ENCODE measurements at places on chromosomes 4 and X.

- DNase-seq: no peak
These were observed 62.3 kb upstream of the CD99 start for GRCh38 chrX:2628751-2629315.

- DNase-seq: no peak
These were observed 187.1 kb upstream of the BCOR start for GRCh38 chrX:40284852-40285251.

DNA sequence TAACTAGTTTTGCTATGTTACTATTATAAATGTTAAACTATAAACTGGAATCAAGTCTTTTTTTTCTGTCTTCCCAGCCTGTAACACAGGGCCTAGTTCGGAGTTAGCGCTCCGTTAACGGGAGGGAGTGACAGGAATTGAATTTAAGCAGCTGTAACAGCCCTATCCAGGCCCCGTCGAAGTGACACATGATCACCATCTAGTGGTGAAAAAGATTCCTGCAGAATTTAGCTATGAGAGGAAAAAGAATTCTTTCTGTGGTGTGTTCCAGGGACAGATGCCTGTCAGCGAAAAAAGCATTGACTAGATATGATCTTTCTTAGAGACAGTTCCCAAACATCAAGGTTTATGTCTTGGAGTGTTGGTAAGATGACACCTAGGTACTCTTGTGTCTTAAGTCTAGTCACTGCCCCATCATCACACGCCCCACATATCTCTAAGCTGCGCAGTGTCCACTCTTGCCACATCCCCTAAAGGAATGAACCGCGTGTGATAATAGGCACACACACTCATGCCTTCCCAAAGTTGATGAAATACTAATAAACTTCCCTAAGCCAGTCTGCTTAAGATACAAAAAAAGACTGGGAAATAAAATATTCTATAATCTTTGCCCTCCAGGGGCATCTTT lies 2.1 kb downstream of the GAB3 start:
- DNase-seq: no peak

GRCh38 chrX:66163849-66164411 lies at the start of gene HEPH:
Gene HEPH (plus strand): TSS chrX:66164247. CDS start chrX:66170571, 6,324 bp downstream.
- peak; percentile 33 for DNase-seq

- no peak for DNase-seq
These were observed 3.5 kb downstream of the MXD4 start for GRCh38 chr4:2258091-2259035.

GRCh38 chrX:42821803-42822443 lies 44.0 kb upstream of the PPP1R2C start:
- DNase-seq: no peak

GRCh38 chr4:55503169-55503568 lies 43.5 kb downstream of the CLOCK start:
- peak; percentile 72 for DNase-seq

- no peak for DNase-seq
These were observed 243.0 kb upstream of the TEX13A start for GRCh38 chrX:105463473-105463872.

- DNase-seq: peak; percentile 88
These were observed 56.1 kb downstream of the PLS3 start for GRCh38 chrX:115616943-115617563.

- no peak for DNase-seq
These were observed 43.5 kb downstream of the EVC start for GRCh38 chr4:5754529-5754881.

DNA sequence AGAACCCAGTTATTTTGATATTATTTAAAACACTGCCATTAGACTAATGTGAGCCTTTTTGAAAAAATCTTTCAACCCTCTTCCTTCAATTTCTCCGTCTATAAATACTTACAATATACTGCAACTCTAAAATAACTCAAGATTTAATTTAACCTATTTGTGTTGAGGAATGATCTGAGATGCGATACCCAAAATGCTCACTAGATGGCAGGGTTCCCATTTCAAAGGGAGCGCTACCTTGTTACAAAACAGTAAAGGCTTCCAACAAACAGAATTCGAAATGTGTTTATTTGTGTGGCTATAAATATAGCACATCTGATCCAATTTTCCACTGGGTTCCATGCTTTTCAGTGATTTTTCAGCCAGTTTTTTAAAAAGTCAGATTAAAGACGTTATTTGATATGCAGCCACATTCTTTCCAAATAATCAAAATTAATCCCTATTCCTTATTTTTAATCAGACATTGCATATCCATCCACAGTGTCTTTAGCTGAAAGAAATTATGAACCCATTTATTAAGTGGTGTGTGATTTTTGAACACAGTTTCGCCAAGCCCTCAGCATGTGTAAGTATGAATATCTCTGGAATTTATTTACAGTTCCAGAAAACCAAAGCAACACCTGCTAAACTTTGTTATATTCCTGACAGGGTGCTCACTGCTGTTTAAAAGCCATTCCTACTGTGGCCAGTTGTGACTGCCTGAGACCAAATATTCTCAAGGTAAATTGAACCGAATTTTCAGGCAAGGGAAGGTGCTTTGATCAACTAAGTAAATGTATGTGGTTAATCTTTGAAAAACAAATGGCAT lies 668.0 kb upstream of the LCORL start:
- DNase-seq: peak; percentile 23

DNA sequence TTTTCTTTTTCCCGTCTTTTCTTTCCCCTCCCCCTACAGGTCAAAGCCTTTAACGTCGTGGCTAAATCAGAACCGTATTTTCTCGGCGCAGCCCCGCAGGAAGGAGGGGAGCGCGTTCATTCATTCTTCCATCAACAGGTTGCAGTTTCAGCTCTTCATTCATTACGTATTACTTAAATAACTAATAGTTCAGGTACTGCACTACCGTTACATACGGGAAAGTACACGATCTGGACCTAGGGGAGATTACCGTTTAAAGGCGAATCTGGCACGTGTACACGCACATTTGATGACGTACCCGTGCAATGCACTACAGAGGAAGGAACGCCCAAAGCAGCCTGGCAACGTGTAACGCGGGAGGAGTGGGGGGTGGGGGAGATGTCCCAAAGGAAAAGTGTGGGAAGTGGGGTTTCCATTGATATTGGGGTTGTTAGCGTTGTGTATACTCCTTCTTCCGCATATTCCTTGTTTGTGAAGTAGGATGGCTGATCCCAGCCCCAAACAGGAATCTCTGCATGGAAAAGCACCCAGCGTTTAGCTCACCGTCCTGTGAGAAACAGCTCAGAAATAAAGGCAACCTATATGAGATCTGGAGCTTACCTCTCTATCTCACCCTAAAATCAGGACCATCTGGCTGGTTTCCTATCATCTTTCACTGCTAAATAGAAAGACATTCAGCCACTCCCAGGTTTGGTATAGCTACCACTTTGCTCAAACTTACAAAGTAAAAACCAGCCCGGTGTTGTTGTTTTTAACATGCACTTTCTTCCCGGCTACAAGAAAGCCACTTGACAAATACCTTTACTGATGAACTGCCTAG lies 585 bp upstream of the SEC24D start:
- DNase-seq: peak; percentile 63

DNA sequence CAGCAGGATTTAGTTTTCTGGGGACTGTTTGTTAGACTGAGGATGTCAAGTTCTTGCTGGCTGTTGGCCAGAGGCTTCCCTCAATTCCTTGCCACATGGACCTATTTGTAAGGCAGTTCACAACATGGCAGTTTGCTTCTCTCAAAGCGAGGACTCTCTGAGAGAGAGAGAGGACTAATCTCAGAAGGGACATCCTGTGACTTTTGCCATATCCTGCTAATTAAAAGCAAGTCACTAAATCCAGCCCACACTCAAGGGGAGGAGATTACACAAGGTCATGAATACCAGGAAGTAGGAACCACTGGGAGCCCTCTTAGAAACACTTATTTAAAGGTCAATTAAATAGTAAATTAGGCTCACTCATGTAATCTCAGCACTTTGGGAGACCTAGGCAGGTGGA lies 38.2 kb downstream of the PPP1R2C start:
- no peak for DNase-seq

DNA sequence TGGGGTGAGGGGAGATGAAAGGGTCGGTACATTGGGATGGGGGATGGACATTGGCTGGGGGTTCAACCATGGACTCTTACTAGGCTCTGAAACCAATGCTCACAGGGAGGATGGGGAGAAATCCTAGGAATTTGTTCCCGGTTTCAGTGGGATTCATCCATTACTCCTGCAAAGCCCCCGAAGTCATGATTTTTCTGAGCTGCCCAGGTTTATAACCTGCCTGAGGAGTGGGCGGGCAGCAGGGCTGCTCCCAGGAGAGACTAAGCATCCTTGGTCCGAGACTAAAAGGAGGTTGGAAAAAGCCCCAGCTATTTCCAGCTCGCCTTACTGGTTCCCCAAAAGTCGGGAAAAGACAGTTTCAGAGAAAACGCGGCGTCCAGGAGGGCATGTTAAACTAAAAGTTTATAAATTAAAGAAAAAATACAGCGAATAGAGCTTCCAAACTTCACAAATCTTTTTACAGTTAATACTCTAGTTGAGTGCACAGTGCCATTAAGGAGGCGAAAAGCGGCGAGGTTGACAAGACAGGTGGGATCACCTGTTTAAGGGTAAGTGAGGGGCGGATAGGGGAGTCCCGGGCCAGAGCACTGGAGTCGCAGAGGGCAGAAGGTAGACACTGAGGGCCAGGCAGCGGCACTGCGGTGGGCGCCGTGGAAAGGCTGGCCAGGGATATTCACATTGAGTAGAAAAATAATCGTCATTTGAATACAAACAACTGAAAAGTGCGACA lies 3.7 kb downstream of the NKX3-2 start:
- DNase-seq: no peak

- peak; percentile 87 for DNase-seq
These were observed 129.7 kb upstream of the SLC4A4 start for GRCh38 chr4:71209161-71209560.

- DNase-seq: no peak
These were observed 218.8 kb upstream of the NOCT start for GRCh38 chr4:138796761-138797160.

DNA sequence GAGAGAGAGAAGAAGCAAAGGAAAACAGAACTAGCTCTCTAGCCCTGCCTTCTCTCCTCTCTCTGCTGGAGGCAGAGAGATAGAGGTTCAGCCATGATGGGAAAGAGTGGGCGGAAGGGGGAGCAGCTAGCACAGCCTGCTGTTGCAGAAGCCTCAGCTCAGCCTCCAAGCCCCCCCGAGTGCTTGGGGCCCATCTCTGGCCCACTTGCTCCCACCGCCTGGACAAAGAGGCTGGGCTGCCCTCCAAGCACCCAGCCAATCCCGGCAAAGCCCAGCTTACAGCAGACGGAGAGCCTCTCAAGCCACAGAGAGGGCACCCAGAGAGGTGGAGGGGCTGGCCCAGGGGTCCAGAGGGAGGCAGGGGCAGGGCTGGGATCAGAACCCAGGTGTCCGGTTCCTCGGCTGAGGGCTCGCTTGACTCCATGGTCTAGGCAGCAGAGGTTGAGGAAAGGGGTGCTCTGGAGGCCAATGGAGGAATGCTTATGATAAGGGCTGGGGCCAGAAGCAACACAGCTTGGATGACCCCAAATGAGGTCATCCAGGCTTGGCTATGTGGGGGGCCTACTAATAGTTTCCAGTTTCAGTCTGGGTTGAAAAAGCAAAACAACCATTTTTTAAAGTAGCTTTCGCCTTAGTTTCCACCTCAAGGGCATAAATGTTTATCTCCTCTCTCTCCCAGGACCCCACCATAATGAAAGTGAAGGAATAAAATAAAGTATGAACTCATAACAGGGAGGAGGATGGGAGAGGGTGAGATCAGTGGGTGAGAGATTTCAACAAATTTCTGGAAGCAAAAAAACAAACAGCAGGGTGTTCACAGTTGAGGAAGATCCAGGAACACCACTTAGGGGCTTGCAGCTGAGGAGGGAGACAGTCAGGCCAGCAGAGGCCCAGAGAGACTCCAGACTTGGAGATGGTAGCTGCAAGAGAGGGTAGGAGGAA lies 24.9 kb upstream of the IQSEC2 start:
- DNase-seq: no peak

- DNase-seq: no peak
These were observed 97.5 kb downstream of the QRFPR start for GRCh38 chr4:121283319-121283718.

DNA sequence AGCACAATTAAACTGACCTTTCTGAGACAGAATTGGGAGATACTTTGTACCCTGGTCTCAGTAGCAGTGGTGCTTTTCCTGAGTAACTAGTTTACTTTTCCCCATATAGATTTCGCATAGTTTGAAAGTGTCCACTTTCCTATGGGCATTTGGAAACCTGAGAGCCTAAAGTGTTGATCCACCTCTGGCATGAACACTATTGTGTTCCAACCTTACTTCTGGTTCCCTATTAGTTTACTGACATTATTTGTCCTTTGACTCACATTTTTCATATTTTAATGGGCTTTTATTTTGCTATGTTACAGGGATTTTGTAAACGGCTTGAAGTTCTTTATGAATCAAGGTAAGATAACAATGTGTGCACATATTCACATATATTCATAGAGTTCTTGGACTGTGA lies 103.7 kb downstream of the CBLL2 start:
- no peak for DNase-seq

DNA sequence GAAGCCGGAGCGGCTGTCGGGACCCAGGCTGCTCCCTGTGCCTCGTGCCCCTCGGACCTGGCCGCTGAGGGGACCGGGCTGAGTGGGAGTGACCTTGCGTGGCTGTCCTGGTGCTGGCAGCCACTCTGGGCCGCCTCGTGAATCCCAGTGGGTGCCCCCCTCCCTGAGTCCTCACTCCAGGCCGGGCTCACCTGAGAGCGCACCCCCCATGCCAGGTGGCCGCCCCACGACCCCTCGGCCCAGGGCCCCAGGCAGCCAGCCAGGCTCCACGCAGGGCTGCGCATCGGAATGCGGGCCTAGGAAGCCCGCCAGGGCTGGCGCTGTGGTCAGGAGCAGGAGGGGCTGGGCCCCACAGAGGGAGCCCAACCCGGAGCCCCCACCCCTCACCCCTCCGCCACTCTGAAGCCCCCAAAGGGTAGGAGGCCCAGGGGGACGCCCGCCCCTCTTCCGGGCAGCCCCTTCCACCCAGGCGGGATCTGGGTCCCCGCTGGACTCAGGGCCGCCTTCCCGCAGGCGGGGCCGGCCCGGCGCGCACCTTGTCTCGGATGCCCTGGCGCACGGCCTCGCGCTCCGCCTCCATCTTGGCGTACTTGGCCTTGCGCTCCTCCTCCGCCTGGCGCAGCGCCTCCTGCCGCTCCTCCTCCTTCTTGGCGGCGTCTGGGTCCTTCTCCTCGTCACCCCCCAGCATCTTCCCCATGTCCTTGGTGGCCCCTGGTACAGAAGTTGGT lies 33.9 kb downstream of the CPLX1 start:
- no peak for DNase-seq

DNA sequence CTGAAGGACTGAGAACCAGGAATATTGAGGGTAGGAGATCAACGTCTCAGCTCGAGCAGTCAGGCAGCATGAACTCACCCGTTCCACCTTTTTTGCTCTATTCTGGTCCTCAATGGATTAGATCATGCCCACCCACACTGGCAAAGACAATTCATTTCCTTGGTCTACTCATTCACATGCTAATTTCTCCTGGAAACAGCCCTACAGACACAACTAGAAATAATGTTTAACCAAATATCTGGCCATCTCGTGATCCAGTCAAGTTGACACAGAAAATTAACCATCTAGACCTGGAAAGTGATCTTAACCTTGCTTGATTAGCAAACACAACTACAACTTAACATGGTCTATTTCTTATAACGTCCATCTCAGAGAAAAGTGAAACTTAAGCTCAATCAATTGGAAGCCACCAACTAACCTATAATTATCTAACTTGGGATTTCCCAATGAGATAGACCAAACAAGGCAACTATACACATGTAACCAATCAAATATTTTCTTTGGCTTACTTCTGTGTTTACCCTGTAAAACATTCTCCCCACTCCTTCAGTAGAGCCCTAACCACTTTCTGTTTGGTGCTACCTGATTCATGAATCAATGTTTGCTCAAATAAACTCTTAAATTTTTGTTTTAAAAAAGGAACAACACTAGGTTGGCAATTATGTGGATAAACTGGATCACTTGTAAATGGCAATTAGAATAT lies 69.7 kb upstream of the MAMLD1 start:
- DNase-seq: no peak
